Stimulated activated CD4-positive, alpha-beta T cell treated with anti-CD3 and anti-CD28 coated beads, Interleukin-1b, Interleukin-23, amount 100 ng/mL, for 1 hour (primary cell): ENCODE measurements at places on chromosomes 2 and 18.

- no peak for DNase-seq
Observed at GRCh38 chr2:211730215-211730614, 808.4 kb downstream of the ERBB4 start.

DNA sequence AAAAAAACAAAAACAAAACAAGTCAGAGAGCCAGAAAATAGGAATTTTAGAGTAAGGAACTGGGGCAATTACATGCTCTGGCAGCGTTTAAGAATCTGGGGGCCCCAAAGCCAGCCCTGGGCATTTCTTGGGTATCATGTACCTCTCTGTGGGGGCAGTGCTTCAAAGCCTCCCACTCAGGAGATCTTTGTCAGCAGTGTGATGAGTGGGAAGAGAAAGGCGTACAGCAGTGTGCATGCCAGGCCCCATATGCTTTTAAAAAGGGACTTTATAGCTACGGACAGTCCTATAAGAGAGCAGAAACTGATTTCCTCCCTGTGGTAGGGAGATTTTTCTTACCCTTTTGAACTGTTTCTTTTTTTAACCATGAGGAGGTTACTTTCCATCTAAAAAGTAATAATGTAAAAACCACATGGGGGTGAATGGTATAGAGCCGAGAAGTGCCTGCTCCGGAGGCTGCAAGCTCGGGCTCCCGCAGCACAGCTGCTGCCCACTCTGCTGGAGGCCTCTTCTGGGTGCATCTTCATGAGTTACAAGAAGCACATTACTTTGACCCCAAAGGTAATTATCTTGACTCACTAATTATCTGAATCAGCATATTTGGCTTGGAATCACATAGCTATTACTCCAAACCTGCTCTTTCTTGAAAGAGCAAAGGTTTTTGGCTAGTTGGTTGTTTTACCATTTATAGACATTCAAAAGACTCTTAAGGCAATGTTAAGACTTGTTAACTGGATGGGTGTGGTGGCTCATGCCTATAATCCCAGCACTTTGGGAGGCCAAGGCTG lies 46.4 kb downstream of the PROC start:
- no peak for DNase-seq

DNA sequence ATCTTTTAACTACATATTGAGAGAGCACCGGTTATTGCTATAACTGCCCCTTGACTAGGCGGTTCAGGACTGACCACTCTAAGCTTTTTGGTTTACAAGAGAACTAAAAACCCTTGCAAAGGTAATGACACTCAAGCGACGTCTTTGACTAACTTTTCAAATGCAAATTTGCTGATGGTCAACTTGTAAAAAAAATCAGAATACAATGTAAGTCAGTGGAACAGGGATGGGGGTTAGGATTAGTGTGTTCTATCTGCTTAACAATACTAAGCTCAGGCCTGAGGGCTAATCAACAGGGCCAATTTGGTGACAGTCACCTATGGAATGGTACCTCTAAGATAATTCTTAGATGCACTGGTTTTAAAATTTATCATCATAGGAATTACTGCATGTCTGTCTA lies 57.1 kb downstream of the ZAP70 start:
- no peak for DNase-seq

GRCh38 chr2:54624591-54625071 lies 98.8 kb upstream of the EML6 start:
- no peak for DNase-seq

- no peak for DNase-seq
Observed at GRCh38 chr18:80009661-80010550, 21.5 kb upstream of the TXNL4A start.

DNA sequence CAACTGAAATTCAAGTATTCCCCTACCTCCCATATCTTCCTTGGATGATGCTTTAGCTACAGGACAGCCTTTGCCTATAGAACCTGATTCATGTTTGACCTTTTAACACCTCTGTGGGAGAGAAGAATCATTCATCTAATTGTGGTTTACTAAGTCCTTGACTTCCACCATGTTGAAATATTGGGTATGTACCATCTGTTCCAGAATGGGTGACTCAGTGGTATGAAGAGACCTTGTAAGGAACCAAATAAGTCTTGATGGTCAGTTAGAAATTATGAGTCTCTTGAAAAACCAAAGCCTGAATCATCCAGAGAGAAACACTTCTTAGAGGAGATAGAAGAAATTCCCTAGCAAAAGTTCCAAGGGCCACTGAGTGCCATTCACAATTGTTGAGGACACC lies 27.5 kb downstream of the STAMBP start:
- no peak for DNase-seq

- DNase-seq, result no peak
Observed at GRCh38 chr18:47050468-47050867, 15.0 kb upstream of the ELOA2 start.

DNA sequence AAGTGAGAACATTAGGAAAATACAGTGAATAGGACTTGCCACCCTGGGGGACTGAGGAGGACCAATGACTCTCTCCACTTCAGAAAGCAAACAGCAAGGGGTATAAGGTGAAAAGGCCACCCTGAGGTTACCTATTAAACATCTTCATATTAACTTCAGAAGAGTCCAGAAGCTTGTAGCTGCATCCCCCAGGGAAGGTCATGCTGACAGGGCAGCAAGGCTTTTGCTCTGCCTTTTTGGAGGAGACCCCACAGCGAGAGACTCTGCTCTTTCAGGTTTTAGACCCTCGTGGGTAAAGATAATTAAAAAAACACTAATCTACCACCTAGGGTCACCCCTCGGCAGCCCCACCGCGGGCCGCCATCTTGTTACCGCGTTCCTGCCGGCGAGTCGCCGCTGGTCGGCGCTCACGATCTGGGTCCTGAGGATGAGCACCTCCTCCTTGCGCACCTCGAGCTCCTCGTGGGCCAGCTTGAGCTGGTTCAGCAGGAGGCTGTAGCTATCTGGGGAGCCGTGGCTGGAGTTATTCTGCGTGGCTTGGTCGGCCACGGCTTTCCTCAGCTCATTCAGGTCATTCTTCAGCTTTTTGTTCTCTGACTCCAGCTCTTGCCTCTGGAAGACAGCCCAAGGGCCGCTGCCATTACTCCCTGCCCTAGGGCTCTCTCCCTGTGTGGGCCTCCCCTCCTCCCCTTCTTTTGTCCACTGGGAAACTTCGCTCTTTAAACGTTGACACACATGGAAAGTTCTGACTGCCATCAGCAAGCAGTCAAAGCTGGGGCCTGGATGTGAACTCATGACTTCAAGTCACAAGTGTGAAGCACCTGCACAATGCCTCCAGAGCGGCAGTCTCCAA lies 50.7 kb upstream of the ACAA2 start:
- no peak for DNase-seq

GRCh38 chr2:171157109-171157500 lies 3.6 kb downstream of the TLK1 start:
- DNase-seq, result no peak

DNA sequence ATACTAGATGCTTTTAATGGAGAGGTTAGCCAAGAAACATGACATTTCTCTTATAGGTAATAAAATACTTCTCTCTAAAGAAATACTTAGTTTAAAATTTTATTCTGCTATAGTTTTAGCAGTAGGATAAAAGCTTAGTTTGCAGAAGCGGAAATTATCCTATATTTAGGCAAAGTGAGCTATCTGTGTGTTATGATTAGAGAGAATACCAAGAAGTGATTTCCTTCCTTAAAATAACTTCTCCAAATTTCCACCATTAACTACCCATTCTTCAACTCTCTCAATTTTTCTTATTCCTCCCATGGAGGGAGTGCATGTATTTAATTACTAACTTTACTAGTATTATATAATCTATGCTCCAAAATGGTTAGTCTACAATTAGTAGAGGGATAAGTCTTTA lies 15.8 kb upstream of the IL1RL1 start:
- no peak for DNase-seq

DNA sequence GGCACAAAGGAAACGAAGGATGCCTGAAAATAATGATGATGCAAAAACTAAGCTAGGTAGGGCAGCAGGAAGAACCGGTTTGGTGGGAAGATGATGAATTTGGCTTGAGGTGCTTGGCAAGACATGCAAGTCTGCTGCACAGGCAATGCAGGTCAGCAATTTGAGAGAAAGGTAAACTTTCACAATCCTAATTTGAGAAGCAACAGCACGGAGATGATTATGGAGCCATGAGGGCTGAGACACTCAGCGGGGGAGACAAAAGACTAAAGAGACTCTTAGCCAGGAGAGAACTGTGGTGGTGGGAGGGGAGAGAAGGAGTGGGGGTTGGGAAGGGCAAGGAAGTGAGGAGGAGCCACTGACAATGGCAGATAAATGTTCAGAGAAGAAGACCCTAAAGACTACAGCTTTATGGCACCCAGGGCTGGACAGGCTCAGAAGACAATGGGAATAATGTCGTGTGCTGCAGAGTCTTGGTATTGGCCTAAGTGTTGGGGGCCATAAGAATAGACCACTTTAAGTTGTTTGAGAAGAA lies 19.4 kb upstream of the RNF149 start:
- DNase-seq, result no peak

DNA sequence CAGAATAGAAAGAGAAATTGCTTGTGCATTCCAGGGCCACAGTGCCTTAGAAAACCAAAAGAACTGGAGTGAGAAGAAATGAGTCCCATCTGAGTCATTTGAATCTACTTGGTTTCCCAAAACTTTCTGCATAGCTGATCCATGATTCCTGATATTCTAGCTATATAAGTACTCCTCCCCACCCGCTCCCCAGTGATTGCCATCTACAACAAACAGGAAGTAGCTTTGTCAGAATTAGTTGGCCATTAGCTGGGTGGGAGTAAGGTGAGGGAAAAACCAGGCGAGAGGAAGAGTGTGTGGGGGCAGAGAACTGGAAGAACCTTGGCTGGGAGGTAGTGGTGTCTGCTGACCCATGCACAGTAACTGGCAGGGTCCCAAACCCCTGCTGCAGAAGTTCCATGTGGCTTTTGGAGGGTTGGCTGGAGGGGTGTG lies 122.1 kb downstream of the ACAA2 start:
- DNase-seq, result no peak

- DNase-seq, result no peak
Observed at GRCh38 chr18:629269-630150, 27.9 kb upstream of the TYMS start.

GRCh38 chr2:232492963-232493700 lies 5.5 kb upstream of the ECEL1 start:
- no peak for DNase-seq

DNA sequence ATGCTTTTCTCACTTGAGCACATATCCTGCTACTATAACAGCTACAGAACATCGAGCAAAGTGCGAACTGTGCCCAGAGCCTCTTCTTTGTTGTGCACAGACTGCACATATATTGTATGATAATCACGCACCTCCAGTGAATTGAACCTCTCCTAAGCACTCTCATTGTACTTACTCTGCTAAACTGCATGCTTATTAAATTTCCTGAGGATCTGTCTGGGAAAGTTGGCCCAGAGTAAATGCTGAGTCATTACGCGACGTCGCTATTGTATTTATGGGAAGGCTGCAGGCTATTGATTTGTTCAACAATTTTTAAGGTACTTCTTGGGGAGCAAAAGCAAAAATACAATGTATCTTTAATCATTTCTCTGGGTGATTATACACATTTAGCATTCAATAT lies 399.6 kb upstream of the DSEL start:
- no peak for DNase-seq

DNA sequence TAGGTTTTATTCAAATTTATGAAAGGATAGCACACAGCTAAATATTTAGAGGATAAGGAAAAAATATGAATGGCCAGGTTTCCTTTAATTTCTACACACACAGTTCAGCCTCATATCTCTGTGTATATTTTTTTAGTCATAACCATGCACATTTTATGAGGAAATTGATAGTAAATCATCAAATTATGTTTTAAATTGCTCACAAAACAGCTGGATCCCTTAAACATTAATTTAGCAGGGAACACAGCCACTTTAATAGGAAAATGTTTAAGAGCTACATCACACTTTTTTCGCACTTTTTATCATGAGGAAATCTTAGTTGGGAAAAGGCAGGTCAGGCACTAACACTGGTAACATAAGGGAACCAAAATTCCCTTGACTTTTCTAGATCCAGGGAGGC lies 65.4 kb downstream of the PDE1A start:
- DNase-seq, result no peak

GRCh38 chr2:7052404-7052803 lies 135.2 kb downstream of the RNF144A start:
- no peak for DNase-seq

GRCh38 chr2:223944166-223944702 lies 901 bp downstream of the WDFY1 start:
- DNase-seq, result no peak

- peak; percentile 25 for DNase-seq
Observed at GRCh38 chr2:233867993-233868532, at the start of gene MSL3B. Gene MSL3B, minus strand, starts transcription at chr2:233868386.

DNA sequence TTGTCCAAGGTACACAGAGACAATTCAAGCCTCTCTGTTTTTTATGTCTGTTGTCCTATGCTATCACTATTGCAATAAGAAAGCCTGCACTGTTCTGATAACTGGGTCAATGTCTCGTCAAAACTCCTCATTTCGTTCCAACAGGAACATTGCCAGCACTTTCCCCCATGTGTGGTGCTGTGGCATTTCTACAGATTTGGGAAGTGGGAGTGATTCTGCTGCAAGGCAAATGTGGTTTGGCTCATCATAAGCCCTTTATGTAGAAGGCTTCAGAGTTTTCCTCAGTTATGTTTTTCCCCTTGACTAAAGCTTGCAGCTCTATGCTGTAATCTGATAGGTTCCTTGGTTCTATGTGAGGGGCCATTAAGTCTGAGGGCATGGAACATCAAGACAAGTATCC lies 324.1 kb upstream of the TCF4 start:
- no peak for DNase-seq

DNA sequence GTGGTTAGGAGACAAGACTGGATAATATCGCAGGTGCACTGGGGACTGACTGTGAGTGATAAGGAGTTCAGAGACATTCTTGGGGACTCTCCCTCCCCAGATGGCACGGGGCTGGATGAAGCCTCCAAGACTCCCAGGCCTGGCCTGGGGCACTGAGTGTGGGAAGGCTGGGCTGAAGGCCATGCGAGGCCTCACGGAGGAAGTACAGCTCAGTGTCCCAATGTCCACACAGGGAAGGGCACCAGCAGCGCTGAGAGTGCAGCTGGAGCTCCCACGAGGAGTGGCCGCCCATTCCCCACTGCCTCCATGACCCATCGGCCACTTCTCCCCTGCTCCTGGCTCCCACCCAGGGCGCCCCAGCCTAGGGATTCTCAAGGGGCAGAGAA lies 6.5 kb downstream of the MFSD2B start:
- DNase-seq, result no peak

DNA sequence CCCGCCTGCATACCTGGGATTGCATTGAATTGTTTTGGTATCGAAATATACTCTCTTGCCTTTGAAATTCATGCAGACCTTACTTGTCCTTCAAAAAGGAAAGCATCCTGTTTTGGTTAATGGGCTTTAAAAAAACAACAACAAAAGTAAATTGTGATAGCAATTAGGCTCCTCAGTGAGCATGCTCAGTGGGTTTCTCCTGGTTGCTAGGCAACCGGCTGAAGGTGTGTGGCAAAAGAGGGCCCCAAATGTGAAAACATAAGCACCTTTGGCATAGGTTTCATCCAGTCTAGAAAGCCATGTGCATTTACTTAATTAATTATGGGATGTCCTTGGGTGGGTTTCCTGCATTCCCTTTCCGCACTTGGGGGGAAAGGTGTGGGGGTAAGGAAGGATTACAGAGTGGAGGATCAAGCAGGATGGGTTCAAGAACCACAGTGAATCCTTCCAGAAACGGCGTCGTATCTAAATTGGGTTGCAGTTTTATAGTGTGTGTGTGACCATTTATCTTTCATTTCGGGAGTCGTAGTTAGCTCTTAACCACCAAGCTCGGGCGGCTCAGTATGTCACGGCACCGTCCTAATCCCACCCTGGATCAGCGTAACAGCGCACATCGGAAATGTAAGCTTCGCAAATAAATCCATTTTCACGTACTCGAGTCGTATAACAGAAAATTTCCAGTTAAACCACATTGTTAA lies 274.9 kb upstream of the TCF4 start:
- no peak for DNase-seq
